T47D (cell line): ENCODE measurements at places on chromosomes 7 and 10.
A peak's percentile ranks its signal among the peaks of the same experiment; 100 is the strongest.

- no peak for DNase-seq
Measured at GRCh38 chr10:127392351-127393235, 156.5 kb upstream of the NPS start.

DNA sequence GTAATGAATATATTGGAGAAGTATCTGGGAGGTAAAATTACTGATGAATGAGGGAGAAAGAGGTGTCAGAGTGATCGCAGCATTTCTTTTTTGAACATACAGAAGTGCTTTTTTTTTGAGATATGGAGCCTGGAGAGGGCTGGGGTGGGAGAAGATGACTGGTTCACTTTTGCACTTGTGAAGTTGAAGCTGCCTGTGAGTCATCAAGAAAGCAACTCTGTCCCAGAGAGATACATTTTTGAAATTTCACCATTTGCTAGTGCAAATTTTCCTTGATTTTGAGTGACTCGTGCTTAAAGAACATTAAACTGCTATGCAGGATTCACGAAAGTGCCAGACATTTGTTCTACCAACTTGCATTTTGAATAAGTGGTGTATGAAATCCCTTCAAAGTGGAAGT, 81.8 kb downstream of the ADRA2A start:
- no peak for DNase-seq

DNA sequence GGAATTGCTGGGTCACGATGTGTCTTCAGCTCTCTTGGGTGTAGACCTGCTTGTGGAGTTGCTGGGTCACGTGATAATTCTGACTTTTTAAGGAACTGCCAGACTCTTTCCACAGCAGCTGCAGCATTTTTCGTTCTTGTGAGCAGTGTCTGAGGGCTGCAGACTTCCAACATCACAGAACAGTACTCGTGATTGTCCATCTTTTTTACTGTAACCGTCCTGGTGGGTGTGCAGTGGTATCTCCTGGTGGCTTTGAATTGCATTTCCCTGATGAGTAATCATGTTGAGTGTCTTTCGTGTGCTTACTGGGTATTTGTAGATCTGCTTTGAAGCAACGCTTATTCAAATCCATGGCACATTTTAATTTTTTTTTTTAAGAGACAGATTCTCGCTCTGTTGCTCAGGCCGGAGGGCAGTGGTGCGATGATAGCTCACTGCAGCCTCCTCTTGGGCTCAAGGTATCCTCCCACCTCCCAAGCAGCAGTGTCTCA, 22.7 kb downstream of the INPP5A start:
- no peak for DNase-seq

- DNase-seq = no peak
Measured at GRCh38 chr7:143205560-143206293, 16.1 kb upstream of the TAS2R40 start.

GRCh38 chr10:22629852-22630233, 84.5 kb downstream of the PIP4K2A start:
- no peak for DNase-seq

DNA sequence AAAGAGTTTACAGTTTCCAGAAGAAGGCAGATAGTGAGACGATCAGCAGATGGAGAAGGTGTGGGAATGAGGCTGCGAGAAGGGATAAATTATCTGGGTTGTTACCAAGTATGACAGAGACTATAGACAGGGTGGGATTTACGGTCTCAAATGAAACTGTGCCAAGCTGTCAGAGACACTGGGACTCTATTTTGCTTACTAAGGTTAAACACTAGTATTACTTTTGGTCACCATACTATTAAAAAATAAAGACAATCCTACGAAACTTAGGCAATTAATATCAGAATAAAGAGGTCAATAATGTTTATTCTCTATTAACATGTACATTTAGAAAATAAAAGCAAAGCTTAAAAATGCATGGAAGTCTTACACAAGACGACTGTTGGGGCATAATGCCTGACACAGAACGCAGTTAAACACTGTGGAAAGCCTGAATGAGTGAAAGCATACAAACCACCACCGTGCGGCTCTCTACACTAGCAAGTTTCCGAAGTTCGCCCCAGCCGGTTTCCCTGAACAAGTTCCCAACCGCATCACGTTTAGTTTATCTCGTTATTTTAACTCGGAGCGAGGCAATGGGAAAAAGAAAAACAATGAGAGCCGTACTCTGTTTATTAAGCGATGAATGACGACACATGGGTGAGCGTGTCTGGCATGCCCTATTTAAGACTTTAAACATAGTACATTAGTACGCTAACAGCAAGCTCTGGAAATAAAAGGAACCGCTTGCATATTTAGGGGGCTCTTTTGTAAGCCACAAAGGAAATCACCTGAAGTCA, 909 bp upstream of the CC2D2B start:
- peak; percentile 57 for DNase-seq

GRCh38 chr7:4129481-4130122, 552.5 kb upstream of the FOXK1 start:
- DNase-seq = no peak

DNA sequence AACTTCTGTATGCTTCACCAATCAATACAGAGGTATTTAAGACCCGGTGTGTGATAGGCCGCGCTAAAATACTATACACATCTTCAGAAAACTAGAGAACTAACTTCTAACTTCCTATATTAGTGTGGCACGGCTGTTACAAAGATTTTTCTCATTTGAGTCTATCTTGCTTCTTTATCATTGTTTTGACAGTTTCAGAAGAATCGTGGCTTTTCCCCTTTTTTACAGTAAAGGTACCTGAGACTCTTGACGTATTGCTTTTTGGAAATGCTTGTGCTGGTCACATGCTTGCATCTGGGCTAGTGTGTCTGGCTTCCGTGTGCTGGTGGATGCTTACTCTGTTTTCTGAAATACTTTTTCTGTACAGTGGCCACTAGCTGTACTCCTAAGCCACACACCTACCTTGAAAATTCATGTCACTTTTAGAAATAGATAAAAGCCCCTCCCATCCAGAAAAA, 12.7 kb downstream of the IKZF1 start:
- DNase-seq = no peak

DNA sequence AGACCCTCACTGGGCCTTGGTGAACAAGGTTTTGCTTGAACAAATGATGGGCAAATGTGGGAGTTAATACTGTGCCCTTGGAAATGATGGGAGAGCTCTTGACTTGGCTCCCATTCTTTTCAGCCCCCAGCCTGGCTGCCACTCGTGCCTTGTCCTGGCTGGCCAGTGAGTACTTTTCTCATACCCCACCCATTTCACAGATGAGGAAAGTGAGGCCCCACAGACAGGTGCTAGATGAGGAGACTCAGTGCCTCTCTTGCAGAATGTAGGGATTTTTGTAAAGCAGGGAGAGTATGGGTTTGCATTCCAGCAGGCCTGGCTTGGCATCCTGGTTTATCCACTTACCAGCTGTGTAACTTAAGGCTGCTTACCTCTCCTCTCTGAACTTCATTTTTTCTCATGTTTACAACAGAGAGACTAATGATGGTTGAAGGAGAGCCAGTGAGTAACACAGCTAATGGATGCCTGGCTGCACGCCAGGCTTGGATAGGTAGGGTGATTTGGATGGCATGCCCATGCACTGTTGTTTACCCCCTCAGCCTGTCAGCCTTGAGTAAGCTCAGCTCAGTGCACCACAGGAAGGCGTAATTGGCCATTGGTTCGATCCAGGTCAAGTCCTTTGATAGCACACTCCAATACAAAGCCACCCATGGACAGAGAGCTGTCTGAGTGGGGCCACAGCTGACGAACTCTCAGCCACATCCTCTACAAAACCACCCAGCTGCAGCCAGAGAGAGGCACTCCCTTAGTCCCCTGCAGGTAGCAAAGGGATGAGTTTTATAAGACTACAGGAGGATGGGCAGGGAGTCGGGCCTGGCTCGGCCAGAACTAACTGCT, 436.8 kb downstream of the RPS24 start:
- DNase-seq = no peak

GRCh38 chr10:94232711-94233383, 129.9 kb downstream of the NOC3L start:
- no peak for DNase-seq

DNA sequence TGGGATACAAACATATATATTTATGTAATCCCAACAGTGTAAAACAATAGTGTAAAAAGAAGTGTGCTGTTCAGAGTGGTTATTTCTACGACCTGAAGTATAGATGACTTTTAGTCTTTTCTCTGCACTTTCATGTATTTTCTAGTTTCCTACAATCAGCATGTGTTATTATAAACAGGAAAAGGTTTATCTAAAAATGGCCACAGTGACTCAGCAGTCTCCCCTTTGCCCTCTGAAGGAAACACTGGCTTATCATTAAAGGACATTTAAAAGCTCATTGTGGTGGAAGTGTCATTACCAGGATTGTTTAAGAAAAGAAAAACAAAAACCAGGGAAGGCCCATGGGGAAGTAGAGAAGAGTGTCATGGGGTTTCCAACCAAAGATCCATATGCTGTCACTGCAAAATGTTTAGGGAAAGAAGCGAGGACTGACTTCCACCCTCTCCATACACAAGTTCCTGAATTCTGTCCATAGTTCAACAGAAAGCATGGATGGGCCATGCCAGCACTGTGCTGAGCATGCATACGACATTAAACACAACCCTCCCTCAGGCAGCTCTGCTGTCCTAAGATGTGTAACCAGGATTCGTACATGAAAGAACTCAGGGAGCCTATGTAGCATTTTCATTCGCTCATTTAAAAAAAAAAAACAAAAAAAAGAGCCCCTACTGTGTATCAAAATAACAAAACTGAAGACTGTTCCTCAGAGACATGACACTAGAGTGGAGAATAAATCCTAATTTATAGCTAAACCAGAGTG, 10.2 kb downstream of the CYREN start:
- no peak for DNase-seq

GRCh38 chr7:100126239-100126930, 382 bp upstream of the MBLAC1 start:
- DNase-seq = no peak

GRCh38 chr7:37353949-37354655, 94.6 kb downstream of the ELMO1 start:
- no peak for DNase-seq

- DNase-seq = no peak
Measured at GRCh38 chr10:47282005-47282656, 17.9 kb upstream of the GDF10 start.

DNA sequence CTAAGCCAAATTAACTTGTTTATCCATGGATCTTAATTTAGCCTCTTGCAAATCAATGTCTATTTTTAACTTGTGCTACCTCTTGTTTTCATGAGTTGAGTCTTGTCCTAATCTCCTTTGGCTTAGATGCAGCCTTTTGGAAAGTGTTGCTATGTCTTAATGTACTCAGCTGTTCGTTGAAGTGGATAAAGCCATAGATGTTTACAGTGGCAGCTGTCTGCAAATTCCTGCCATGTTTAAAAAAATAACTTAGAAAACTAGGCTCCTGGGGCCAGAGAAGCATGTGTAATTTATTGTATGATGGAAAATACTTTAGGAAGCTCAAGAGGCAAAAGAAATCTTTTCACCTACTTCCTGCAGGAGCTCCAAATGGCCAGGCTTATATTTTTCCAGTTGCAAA, 253.1 kb upstream of the RHOBTB1 start:
- peak; percentile 33 for DNase-seq

DNA sequence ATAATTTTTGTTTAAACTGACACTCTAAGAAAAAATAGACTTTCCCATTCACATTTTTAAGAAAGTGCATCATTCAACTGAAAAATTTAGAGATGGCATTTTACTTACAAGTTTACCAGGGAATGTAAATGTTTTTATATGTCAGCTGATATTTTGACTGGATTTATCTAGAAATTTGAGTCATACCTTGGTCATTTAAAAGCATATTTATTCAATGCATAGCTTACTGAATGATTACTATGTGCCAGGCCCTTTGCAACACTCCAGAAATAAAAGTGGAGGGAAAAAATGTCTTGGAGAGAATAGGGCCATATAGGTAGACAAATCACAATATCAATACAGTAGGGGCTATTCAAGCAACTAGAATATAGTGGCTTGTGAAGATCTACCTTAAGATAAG, 98.4 kb upstream of the FAM3C start:
- DNase-seq = no peak

DNA sequence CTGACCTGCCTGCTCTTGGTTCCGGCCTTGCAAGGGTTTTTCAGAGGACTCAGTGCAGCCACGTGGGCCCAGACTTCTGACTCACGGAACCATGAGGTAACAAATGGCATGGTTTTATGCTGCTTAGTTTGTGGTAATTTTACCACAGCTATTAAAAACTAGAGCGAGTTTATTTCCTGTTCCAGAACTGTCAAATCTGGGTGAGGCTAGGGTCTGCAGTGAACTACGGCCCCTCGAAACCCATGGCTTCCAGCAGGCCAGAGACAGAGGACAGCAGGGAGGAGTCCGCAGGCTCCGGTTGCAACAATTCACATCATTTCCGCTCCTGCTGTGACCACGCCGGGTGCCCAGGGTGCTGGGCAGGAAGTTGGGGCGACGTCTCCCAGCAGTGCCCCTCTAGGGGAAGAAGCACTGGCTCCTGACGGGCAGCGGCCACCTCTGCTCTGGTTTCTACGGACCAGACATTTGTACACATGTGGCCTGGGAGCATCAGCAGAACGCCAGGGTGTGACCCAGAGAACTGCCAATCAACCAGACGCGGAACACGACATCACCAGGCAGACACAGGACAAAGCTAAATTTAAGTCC, 74.8 kb downstream of the ADARB2 start:
- no peak for DNase-seq

DNA sequence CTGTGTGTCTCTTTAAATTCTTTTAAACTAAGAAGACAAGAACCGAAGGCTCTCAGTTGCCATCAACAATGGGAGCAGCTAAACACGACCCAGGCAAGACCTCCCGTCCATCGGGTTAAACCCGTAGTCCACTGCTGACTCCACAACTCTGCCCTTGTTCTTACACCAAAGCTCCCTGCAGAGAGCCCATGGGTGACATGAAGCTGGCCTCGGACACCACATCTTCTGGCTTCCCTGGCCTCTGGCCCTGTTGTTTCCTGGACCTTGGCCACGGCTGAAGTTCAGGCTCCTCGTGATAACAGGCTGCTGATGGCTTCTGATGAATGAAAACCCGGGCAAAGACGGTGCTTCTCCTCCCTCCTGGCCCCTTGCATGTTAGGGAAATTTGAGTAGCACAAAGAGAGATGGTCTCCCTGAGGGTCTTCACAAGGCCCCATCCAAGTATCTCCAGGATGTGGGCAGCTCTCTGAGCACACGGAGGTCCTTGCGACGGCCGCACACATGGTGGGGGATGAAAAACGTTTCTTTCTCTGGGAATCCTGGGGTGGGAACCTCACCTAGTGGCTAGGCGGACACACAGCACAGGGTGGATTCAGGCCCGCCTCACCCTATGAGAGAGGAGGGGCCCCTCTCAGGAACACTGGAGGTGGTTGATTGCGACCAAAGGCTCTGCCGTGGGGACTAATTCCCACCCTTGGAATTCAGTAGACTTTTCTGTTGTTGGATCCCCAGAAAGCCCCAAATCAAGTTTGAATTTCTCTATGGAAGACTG, 271.1 kb downstream of the ADARB2 start:
- DNase-seq = no peak

- DNase-seq = no peak
Measured at GRCh38 chr7:132622081-132622480, 45.8 kb upstream of the PLXNA4 start.

- DNase-seq = peak; percentile 18
Measured at GRCh38 chr7:23653942-23654341, 26.1 kb upstream of the FAM221A start.

DNA sequence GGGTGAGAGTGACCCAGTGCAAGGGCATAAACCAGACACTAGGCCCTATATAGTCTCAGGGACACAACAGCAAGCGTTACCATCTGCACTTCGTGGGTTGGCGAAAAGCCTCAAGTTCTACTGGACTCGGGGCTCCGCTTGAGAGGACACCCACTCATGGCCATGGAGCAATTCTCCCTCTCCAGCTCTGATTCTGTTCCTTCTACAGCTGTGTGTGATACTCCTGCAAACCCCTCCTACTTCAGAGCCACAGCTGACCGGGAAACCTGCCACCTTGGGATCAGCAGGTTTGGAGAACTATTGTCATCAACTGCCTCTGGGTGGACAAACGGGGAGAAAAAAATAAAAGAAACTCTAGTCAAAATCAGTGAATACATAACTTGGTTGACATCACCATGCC, 306.9 kb downstream of the FGFR2 start:
- no peak for DNase-seq
